ENCODE measurements at places on chromosomes 7 and 10.

GRCh38 chr7:152661479-152661878, 14.5 kb downstream of the XRCC2 start:
- DNase-seq: no peak

GRCh38 chr7:150790416-150791075, 9.6 kb downstream of the TMEM176B start:
- no peak for DNase-seq

DNA sequence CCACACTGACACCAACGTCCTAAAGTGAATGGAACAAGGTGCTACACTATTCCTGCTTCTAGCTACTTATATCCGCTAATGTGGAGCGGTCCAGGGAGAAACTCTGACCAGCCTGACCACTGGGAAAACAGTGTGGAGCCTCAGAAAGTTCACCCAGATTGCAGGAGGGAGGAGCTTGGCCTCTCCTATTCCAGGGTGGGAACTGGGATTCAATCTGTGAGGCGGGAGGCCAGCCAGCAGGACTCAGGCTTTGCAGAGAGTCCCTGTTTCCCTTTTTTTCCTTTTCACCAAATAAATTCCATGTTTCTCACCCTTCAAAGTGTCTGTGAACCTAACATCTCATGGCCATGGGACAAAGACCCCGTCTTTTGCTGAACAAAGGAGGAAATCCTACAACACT, 86.4 kb upstream of the SEMA3C start:
- DNase-seq: no peak

GRCh38 chr7:139230023-139230422, 1.0 kb upstream of the UBN2 start:
- DNase-seq: no peak

DNA sequence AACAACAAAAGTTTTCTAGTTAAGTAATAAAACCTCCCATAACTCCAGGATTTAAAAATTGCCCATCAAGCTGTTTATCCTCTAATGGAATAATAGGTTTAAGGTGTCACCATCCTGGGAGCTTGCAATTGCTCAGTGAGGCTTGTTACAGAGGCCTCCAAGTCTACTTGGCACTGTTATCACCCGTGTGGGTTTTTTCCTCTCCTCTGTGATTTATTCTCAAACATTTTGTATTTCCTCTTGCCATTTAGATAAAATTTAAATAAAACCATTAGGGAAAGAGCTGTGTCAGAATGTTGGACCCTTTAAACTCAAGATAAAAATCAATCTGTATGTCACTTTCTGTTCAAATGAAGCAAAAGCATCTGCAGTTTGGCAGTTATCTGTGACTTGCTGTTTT, 202.6 kb downstream of the GALNT17 start:
- no peak for DNase-seq

DNA sequence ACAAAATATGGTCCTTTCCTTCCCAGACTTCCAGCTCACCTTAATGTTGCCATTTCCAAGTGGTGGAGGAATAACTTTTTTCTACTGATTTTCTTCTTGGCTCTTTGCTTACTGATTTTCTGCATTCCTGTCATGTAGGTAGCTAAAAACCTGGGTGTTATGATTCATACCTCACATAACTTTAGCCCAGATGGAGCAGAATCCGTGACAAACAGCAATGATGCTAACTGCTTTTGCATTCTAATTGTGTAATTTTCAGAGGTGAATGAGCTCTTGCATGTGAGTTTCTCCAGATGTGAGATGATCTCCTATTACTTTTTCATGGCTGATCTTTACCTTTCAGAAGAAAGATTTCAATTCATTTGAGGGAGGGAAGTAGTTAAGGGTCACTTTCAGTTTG, 43.4 kb downstream of the WDR11 start:
- no peak for DNase-seq

GRCh38 chr10:14611968-14612693, 162.6 kb downstream of the FAM107B start:
- no peak for DNase-seq

DNA sequence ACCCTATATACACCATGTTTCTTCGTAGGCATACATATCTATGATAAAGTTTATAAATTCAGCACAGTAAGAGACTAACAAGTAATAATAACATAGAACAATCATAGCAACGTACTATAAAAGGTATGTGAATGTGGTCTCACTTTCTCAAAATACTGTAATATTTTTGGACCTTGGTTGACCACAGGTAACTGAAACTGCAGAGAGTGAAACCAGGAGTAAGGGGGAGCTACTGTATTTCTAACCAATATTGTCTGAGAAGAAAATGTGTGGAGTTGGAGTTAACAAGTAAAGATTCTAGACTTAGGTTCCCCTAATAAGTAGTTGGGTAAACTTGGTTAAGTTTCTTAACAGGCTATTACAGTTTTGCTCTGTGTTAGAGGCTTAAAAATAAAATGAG, 72.1 kb downstream of the GNAI1 start:
- no peak for DNase-seq

DNA sequence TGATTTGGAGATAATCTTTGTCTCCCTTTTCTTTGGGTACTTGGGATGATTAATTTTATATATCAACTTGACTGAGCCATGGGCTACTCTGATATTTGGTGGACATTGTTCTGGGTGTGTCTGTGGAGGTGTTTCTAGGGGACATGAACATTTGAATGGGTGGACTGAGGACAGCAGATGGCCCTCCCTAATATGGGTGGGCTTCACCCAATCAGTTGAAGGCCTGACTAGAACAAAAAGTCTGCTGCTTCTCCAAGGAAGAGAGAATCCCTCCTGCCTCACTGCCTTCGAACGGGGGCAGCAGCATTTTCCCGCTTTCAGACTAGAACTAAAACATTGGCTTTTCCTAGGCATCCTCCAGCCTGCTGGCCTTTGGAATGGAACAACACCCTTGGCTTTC, 73.9 kb upstream of the EMX2 start:
- no peak for DNase-seq

DNA sequence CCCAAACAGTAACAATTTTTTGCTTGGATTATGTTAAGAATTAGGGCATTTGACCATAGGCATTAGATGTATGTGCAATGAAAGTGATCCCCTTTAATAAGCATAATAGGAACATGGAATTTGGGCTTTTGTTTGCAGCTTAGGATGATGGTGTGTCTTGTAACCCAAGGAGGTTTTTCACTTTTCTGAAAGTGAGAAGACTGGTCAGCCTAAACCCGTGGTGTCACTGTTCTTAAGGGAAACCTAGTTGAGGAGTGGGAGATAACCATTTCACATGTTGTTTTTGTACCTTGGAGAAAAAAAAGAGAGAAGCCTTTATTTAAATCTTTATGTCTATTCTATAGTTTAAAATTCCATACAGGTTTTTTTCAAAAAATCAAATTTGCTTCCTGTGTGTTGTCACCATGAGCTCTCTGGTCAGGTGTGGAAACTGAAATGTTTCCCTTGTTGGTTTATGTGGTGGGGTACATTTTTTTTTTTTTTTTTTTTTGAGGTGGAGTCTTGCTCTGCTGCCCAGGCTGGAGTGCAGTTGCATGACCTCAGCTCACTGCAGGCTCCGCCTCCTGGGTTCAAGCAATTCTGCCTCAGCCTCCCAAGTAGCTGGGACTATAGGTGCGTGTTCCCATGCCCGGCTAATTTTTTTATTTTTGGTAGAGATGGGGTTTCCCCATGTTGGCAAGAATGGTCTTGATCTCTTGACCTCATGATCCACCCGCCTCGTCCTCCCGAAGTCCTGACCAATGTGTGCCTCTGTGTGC, 7.7 kb downstream of the CCM2 start:
- DNase-seq: peak; percentile 25

DNA sequence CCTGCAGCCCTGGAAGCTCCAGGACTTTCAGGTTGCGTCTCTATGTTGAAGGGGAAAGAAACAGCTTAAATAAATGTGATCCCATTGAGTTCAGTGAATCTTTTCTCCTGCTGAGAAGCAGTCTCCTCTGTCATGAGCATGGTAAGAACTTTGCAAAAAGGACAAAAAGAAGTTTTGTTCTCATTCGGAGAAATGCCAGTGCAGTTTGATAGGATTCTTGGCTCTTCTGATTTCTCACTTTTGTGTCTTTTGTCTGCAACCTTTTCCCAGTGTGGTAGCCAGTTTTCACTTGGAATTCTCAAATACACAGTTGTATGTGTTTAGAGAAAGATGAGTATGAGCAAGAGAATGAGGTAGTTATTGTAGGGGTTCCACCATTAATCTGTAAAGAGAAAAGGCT, 64.3 kb downstream of the AP3M1 start:
- no peak for DNase-seq

DNA sequence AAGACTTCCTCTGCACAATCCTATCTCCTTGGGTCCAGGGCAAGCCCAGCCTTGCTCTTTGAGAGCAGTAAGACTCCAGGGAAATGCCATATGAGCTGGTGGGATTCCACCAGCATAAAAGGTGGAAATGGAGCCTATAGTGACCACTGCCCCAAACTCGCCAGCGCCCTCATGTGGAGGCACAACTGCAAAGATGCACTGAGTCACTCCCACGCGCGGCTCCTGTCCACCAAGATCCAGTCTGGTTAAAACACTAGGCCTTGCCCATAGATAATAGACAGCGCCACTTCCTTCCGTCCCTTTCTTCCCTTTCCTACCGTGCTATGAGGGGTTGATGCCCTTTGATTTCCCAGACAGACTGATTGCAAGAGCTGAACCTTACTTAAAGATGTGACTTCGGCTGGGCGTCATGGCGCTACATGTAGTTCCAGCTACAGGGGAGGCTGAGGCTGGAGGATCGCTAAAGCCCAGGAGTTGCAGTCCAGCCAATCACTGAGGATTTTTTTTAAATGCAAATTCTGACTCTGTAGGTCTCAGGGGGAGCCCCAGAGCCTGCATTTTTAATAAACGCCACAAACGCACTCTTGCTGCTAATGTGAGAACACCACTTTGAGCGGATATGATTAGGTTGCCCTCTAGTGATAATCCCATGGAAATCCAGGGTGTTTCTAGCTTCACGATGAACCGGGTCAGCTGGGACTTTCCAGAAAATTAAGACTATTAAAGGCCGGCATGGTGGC, 136.5 kb downstream of the EPC1 start:
- no peak for DNase-seq

DNA sequence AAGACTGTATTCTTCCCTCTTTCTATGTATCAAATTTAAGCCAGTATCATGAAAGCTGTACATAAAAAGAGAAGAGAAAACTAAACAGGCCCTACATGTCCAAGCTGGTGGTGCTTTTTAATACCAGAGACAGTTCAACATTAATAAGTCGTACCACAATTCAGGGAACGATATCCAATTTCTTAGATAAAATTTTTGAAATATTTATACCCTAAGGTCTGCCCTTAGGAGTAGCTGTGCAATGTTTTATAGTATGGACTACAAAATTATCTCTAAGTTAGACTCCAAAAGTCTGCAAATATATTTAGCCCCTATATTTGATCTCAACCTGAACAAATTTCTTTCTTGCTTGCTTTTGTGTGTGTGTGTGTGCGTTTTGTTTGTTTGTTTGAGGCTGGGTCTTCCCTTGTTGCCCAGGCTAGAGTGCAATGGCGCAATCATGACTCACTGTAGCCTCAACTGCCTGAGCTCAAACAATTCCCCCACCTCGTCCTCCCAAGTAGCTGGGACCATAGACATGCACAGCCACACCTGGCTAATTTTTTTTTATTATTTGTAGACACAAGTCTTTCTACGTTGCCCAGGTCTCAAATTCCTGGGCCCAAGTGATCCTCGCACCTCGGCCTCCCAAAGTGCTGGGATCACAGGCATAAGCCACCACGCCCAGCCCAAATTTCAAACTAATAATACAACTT, 13.2 kb downstream of the ARHGAP19 start:
- DNase-seq: no peak

DNA sequence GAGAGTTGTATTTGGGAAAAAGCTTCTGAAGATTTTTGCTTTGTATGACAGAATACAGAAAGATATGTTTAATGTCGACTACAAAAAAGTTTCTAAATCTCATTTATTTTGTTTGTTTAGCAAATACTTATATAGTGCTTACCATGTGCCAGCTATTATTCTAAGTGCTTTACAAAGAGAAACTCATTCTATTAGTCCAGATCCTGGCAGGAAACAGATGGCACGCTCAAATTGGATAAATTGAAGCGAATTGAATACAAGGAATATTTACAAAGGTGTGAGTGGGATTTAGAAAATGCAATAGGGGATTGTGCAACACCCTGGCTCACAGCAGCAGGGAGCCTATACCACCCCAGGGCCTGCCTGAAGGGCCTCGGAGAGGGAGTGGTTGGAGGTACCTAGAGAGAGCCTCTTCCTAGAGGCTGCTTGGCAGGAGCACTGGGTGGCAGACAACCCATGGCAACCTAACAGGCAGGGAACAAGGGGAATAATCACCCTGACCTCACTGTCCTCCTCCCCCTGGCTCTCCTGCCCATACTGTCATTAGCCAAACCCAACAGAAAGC, 27.6 kb upstream of the FAM204A start:
- no peak for DNase-seq

DNA sequence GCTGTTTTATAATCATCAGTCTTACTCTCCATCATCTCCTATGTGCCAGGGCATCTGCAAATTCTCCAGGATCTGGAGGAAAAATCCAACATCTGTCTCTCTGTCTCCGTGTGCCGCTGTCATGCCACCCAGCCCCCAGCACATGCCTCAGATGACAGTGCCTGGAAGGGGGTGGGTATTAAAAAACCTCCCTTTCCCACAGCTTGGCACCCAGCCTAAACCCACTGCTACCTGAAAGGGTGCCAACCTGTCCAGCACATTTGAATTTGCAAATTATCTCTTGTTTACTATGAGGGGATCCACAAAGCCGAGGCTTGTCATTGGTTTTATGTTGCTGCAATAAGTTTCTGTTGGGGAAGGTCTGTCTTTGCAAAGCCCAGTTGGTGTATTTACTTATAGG, 73.1 kb downstream of the EMX2 start:
- DNase-seq: no peak

DNA sequence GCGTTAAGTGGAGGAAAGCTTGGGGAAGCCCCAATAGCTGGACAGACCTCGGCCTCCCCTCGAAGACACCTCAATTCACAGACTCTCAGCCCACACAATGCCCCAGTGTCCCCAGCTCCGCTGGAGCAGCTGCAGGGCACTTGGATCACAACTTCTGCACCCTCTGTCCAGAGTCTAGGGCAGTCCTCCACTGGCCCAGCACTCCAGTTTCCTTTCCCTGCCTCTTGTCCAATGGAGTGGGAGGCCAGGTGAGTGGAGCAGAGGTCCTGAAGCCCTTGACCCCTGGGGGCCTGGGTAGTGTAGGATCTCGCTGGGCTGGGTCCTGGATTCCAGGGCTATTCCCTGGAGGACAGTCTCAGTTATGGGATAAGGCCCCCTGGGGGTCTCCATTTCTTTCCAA, 11.9 kb downstream of the SFRP5 start:
- no peak for DNase-seq

- DNase-seq: no peak
These were observed 613 bp downstream of the AP5Z1 start for GRCh38 chr7:4775848-4776623.

DNA sequence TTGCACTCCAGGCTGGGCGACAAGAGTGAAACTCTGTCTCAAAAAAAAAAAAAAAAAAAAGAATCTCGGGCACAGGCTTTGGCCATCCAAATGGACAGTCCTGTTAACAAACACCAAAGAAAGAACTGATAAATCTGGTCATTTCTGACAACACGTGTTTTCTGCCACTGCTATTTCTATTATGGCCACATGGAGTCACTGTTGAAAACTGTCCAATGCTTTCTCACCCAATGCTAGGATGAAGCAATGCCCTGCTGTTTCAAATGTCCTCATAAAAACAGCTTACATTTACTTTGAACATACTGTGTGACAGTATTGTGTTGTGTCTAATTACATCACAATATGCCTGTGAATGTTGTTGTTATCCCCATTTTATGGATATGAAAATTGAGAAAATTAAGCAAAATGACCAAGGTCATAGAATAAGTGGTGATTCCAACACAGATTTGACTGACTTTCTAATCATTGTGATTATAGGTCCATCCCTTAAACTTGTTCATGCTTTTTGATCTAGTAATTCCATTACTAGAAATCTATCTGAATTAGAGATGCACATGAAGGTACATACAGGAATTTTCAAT, 19.9 kb upstream of the MAP3K8 start:
- no peak for DNase-seq
